Lung (tissue), 17 donors: ENCODE measurements at places on chromosomes 5 and 9. TPM values are rescaled to one million over a fixed set of nuclear protein-coding genes. Genes with fewer than 3 reads are reported as not detected.

NTNG2 gene
- 2.8 TPM for polyA plus RNA-seq

TMEM252 gene
- polyA plus RNA-seq, result not detected

SPATA31C1 gene
- not detected for polyA plus RNA-seq

CD14 gene
- polyA plus RNA-seq, result 74.5 TPM

GRCh38 chr5:64384765-64385164 is 121.0 kb upstream of the RGS7BP start:
- no peaks in the 10 kb centered on the region for H3K36me3 ChIP-seq
- DNase-seq, result peak; percentile 10
- H3K27ac ChIP-seq, result no peak overlapping the region
